ENCODE measurements at places on chromosomes 2 and 18.

DNA sequence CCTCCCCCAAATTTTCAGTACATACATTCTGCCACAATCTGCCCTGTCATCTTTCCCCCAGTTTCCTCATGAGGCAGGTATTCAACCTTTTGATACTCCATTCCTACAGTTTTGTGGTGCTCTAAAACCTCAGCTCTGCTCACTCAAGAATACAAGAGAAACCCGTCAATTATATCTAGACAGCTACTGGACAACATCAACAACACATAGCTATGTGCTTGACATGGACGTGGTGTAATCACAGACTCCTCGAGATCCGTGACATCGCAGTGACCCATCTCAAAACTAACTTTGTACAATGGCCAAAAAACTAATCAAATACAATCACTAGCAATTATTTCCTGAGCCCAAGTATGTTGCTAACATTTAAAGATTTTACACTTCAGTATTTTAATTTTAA lies 23.6 kb downstream of the WDSUB1 start:
- ATAC-seq: no peak

DNA sequence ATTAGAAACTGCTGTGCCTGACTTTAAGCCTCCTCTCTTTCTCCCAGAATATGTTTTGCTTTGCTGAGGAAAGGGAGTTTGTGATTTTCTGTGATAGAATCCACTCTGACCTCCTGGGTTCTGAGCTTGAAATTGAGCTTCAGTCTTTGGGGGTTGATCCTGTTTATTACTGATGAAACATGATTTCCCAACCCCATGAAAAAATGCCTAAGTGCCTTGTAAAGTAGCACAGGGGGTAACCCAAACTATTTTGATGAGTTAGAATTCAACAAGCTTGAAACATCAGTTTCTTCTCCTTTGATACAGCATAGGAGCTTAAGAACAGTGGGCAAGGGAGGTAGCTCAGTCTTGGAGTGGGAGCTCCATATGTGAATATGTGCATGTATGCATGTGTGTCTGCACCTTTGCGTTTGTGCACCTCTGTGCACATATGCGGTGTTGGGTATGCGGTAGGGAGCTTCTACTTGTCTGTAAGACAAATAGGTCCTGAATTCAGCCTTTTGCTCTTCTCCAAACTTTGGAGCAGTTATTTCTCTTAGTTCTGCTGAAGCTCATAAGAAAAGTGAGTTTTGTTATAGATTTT lies 364.6 kb downstream of the OSR1 start:
- ATAC-seq: no peak

- no peak for ATAC-seq
These were observed 366.6 kb downstream of the FSIP2 start for GRCh38 chr2:186105016-186105724.

- no peak for ATAC-seq
These were observed 78.7 kb upstream of the ITGA4 start for GRCh38 chr2:181378491-181378890.

GRCh38 chr2:188977317-188977716 lies 3.1 kb downstream of the COL3A1 start:
- ATAC-seq: no peak

DNA sequence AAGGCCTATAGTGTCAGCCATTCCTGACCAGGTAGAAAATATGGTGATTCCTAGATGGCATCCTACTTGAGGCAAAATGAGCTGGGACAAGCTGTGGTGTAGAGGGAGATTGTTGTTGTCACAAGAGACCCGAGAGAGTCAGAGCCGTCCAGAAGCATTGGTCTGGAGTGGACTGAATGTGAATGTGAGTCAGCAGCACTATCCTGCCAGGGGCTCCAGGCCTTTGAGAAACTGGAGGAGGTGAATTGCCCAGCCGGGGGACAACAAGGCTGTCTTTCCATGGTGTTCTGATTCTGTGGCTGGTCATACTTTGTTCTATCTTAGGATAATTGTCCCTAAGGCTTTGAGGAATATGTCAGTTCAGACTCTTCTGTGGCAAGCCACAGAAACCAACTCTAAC lies 29.4 kb upstream of the EIF2AK3 start:
- ATAC-seq: no peak

GRCh38 chr18:34522603-34523002 lies 187.5 kb upstream of the DTNA start:
- no peak for ATAC-seq

DNA sequence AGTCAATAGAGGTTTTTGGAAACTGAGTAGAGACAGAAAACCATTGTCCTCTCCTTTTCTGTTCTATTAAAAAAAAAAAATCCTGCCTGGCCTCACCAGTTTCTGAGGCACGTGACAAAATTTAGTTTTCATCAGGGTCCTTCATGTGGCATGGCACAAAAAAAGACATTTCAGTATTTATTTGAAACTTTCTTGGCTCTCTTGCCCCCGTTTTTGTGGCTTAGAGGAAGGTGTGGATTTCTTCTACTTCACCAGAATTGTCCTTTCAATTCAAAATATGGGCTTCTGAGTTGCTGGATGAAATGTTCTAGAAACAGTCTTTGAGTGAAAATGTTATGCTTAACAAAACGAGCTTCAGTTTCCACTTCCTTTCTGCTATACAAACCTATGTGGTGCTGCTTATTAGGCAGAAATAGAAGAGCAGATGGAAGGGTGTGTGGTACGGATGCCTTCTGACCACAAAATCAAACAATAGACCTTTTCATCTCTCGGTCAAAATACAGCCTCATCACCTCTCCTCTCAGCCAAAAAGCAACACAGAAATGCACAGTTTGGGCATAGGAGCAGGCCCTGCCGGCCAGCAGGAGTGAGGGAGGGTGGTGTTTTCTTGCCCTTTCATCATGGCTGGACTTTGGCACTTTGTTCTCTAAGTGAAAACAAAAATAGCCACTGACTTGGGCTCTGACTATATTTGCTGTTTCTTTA lies 89.2 kb downstream of the SH3RF3 start:
- no peak for ATAC-seq

DNA sequence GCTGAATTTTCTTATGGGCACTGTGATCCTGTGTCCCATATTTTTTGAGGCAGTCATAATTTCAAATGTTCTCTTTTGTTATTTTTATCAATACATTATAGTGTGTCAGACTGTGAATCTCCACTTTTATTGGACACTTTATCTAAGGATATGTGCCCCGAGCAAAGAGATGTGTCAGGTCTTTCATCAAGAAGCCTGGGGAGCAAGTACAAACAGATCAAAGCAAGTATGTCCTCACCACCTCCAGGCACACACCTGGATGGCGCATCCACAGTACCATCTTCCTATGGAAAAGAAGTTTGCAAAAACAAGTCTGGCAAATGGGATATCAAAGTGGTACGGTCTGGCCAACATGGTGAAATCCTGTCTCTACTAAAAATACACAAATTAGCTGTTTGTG lies 81.0 kb upstream of the ZNF236 start:
- ATAC-seq: no peak

GRCh38 chr2:71788601-71789240 lies 335.4 kb downstream of the DYSF start:
- ATAC-seq: no peak

- no peak for ATAC-seq
These were observed 634.0 kb downstream of the LRP1B start for GRCh38 chr2:141496810-141497209.

DNA sequence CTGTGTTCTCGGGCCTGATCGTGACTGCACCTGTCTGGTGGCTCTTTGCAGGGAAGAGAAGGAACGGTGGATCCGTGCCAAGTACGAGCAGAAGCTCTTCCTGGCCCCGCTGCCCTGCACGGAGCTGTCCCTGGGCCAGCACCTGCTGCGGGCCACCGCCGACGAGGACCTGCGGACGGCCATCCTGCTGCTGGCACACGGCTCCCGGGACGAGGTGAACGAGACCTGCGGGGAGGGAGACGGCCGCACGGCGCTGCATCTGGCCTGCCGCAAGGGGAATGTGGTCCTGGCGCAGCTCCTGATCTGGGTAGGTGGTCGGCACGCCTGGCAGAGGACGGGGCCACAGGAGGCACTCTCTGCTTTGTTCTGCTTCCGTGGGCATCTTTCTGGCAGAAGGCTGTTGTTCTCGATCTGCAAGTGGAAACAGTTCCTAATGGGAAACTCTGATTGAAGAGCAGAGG lies 48.0 kb downstream of the GBX2 start:
- ATAC-seq: no peak

DNA sequence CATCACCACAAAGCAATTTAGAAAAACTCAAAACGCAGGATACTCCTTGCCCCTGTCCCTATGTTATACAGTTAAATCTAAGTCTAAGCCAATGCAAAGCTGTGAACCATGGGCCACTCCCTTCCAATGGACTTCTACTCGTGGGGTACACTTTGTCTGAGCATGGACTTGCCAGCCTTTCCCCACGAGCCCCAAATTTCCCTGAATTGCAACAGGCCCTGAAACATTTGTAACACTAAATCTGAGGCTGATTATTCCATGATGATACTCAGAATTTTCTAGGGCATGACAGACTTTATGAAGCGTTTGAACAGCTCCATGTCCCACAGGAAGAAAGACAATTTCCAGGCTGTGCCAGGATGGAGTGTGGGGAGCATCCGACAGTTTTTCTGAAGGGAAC lies 189.6 kb downstream of the TXNL1 start:
- no peak for ATAC-seq
